Right hindlimb (tissue), 1 donor: ENCODE measurements at places on chromosomes 1 and 21.
A peak's percentile ranks its signal among the peaks of the same experiment; 100 is the strongest.

DNA sequence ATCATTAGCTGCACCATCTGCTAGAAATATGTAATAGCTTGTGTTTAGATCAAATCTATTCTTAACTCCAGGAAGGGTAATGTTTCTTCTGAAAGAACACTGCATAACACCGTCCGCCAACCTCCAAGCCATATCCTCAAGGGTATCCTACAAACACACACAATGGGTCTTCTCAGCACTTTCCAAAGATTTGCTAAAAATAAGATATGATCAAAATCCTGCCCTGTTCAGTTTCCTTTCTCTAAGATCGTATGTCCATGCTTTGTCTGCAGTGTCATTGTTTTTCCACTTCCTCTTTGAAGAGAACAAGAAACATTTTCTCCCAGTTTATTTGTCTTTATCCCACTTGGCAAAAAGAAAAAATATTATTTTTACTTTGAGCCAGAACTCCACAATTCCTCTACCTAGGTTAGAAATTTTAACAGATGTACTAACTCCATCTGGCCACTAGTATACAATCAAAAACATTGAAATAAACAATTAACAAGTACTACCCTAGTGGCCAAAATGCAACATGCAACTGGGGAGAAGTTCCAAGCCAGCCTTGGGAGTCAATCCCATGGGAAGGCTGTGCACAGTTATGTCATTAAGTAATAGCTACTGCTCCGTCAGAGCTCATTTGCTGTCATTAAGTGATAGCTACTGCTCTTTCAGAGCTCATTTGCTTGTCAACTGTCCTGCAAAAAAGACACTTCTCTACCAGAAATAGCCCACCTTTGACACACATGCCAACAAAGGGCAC is 37.8 kb downstream of the FRRS1 start:
- no peak for DNase-seq

- DNase-seq, result no peak
Observed at GRCh38 chr21:45914321-45914845, 67.2 kb upstream of the COL6A1 start.

GRCh38 chr1:172325531-172325930 is 95.0 kb upstream of the C1orf105 start:
- peak; percentile 75 for DNase-seq

- DNase-seq, result peak; percentile 98
Observed at GRCh38 chr1:156659988-156660751, 17.0 kb downstream of the NES start.

- no peak for DNase-seq
Observed at GRCh38 chr1:147083919-147084272, 88.4 kb downstream of the PRKAB2 start.
